Pancreas (tissue), 10 donors: ENCODE measurements at places on chromosomes 13 and 19. TPM values are rescaled to one million over a fixed set of nuclear protein-coding genes. Genes with fewer than 3 reads are reported as not detected.

DNA sequence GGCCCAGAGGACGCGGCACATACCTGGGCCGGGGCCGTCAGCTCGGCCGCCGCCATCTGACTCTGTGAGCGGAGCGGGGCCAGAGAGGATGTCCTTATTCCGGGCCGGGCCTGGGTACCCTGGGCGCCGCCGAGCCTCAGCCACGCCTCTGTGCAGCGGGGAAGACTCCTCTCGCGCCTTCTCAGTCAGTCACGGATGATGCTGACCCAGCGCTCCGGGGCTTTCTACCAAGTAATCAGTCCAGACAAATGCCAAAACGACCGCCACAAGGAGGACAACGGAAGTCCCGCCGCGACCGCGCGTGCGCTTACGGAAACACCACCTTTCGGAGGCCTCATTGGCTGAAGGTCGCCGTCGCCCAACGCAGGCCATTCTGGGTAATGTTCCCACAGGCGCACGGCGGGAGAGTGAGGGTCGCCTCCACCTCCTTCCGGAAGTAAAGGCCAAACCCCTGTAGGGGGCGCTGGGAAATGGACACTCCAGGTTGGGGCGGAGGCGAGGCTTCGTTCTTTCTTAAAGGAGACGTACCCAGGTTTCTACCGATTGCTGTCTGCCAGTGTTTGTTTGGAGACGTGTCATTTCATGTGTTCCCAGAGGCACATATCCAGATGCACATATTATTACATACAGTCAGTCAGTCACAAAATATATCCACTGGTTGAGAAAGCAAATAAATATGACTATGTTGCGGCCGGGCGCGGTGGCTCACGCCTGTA lies at the start of gene ZNF256:
Gene ZNF256, minus strand, starts transcription at position 288 of the 716 bp plus-strand sequence. Its CDS starts 232 bp downstream, at position 56.
- peak; percentile 93 for DNase-seq

DNA sequence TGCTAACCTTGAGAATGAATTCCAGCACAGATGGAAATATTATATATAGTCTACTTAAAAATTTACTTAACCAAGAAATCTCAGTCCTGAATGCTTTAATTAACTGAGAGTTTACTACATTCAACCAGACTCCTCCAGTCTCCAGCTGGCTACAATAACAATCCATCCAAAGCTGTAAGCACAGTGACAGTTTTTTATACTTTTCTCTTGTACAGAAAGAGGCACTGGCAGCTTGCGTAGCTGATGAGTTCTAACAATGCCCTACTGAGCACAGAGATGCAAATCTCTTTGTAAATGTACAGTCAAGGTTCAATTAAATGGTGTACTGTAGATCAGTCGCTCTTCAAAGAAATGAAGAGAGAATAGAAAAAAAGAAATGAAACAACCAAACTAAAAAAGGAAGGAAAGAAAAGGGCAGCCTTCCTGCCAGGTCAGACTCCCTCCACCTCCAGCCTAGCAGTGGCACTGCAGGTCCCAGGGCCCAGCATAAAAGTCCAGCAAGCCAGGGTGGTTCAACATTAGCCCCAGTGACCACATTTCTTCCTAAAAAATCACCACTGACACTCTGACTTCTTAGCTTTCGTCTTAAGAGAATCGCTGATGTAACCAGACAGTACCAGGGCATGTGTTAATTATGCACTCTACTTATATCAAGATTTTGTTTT lies 88.4 kb downstream of the SACS start:
- DNase-seq = no peak

GRCh38 chr19:35882114-35882832 lies 13.9 kb downstream of the APLP1 start:
- DNase-seq = no peak

KRI1 gene
- total RNA-seq = 8.0 TPM

DNA sequence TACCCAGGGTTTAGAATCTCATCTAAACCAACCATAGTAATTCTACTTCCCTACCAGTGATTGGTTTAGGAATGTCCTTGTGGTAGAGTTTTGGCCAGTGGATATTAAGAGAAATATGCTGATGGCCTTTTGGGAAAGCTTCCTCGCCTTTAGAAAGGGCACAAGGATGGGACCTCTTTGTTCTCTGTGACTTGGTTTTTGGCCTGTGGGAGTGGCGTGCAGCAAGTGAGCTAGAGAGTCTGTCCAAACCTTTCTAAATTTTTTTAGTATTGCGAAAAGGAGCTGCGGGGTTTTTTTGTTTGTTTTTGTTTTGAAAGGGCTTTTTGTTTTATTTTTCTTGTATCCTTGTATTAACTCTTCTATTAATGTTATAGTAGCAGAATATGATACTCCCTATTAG lies 20.6 kb downstream of the USPL1 start:
- DNase-seq = no peak

- no peak for DNase-seq
Measured at GRCh38 chr13:96684907-96685306, 309.4 kb downstream of the OXGR1 start.

GRCh38 chr19:2984215-2984528 lies 6.8 kb downstream of the TLE6 start:
- no peak for DNase-seq

DNA sequence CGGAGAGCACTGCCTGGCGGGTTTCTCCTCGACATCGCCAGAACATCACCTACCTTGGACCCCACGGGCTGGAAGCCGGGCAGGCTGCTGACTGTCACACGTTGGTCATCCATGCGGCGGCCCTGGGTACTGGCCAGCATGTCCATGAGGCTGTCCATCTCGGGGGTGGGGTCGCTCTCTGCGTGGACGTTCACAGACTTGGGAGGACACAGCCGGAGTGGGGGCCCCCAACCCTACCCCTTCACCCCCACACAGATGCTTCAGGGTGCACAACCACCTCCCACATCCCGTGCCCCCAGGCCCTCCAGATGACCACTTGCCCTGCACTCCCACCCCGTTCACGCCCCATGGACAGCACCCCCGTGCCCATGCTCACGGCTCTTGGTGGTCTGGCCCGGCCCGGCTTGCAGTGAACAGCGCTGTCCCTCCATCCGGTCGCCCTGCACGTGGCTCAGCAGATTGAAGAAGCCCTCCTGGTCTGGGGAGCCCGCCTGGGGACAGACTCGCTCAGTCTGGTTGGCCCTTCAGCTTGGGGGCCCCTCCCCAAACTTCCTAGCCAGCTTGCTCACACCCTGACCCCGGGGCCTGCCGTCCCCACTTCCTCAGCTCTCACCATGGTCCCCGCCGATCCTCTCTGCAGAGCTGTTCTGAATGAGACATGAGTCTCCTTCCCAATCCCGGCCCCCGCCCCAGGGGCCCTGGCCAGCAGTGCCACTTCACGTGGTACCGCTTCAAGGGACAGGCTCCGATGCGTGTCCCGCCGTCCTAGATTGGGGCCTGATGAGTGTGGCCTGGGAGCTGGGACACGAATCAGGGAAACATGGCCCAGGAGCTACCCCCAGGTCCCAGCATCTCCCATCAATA lies 947 bp downstream of the PCP2 start:
- peak; percentile 83 for DNase-seq

C2CD4C gene
- 1.3 TPM for total RNA-seq

DNA sequence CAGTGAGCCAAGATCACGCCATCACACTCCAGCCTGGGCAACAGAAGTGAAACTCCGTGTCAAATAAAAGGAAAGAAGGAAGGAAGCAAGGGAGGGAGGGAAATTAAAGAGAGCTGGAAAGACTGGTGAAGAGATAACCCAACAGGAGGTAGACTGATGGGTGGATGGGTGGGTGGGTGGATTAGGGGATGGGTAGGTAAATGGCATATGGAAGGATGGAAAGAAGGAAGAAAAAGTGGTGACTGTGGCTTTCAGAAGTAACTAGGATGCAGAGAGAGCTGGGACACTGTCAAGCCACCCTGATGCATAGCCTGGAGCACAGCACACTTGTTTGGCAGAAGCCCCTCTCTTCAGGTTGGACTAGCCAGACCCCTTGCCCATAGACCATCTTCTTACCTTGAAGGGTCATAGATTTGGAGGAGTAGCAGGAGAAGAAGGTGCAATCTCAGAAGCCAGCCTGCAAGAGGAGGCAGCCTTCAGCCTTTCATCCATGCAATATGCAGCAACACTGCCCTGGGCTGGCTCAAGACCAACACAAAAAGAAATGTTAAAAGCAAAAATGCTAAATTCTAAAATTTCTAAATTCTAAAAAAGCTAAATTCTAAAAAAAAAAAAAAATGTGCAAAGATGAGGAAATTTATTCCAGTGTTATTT lies 5.1 kb downstream of the IQCN start:
- DNase-seq = no peak

GRCh38 chr19:2949939-2950285 lies 5.1 kb upstream of the ZNF77 start:
- DNase-seq = no peak

DNA sequence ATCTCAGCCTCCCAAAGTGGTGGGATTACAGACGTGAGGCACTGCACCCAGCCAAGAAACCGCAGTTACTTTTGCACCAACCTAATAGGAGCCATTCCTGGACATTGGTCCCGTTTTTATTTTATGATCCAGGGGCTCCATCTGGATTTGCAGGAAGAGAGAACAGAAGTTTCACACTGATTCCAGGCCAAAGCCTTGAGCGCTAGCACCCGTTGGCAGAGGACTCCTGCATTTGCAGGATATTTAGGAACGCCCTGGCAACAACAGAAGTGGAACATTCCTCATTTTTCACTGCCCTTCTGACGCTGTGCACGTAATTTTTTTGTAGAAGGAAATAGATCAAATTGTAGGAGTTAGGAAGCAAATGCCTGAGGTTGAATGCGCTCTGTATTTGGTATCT lies 11.7 kb upstream of the SULT2A1 start:
- no peak for DNase-seq

F10 gene
- 1.9 TPM for total RNA-seq

- DNase-seq = no peak
Measured at GRCh38 chr13:33536601-33537000, 251.0 kb upstream of the STARD13 start.

LHB gene
- total RNA-seq = 0.98 TPM

OBI1 gene
- total RNA-seq = 4.1 TPM

GRCh38 chr13:94956417-94957110 lies 244.2 kb upstream of the SOX21 start:
- no peak for DNase-seq

- no peak for DNase-seq
Measured at GRCh38 chr13:21619633-21620220, 15.8 kb upstream of the MICU2 start.

DNA sequence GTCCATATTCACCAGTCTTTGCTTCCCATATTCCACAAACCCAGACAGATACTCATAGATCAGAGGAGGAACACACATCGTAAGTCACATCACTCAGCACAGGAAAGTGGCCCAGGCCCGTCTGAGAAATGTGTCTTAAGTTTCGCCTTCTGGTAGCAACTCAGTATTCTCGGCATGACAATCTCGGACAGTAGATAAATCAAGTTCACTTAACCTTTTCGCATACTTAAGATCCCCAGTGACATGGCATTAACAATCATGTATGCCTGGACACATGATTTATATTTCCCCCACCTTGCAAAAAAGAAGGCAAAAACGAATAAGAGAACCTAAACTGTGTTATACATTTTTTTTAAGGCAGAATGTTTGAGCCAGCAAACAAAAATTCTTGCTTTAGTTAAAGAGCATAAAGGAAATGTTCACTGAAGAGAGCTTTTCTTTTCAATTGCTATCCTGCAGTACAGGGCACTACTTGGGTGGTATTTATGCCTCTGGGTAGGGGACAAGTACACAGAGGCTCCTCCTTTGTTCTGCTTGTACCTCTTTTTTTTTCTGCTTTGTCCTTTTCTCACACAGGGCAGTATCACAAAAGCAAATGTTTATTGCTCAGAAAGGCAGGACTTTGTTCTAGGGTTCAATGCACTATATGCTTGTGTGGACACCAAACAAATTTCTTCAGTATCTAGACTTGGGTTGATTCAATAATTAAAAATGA lies 360.6 kb downstream of the TDRD3 start:
- DNase-seq = no peak

PEX11G gene
- 2.0 TPM for total RNA-seq

DNA sequence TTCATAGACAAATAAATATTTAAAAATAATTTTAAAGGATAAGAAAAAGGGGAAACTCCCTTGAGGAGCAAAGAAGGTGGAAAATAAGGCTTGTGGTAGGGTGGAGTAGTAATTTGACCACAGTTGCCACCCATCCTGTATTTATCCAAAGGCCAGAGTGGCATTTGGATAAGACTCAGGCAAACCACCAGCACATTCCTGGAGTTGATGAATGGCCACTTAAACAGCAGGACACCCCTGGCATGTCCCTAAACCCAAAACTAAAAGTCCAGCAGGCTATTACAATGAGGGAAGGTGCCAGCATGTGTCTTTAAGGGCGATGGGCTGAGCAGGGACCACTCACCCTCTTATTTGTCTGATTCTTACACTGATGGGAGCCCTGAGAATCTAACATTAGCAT lies 9.8 kb upstream of the FRY start:
- no peak for DNase-seq

- DNase-seq = peak; percentile 51
Measured at GRCh38 chr13:40116008-40116407, 460.5 kb downstream of the COG6 start.

GRCh38 chr19:10262771-10263170 lies 8.1 kb upstream of the ICAM1 start:
- DNase-seq = no peak

DNA sequence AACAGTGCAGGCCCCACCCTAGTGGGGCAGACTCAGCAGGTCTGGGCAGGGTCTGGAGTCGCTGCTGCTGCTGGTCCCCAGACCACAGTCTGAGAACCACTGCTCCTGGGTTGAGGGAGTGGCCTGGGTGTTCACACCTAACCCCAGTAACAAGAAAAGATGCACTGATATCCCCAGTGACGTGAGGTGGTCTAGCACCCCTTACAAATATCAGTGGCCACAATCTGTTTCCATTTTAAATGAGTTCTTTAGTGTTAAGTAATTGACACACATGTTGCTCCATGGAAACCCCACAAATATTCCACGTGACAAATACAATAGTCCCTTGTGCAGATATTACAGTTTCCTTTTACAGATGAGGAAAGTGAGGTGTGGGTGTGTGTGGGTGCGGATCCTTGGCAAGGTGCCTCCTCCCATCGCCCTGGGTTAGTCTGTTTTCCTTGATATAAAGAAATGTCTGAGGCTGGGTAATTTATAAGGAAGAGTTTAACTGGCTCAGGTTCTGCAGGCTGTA lies 96.3 kb upstream of the GPR183 start:
- DNase-seq = no peak

DNA sequence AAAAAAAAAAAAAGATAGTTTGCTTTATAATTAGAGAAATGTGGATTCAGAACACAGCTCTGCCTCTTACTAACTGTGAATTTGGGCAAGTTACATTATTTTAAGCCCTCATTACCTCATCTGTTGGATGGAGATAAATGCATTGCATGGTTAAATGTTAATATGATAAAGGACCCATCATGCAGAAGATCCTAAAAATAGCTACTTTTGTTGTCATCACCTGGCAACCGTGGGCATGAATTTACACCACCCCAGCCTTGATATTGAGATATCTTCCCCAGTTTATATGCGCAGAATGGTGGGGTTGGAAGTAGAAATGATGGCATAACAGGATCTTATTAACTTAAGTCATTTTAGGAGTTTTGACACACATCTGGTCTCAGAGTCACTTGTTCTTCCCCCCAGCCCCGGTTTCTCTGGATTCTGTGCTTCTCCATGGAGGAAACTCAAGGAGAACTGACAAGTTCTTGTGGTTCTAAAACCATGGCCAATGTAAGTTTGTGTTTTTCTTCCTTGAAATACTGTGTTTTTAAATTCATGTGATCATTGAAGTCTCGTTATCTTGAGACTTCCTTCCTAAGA lies 8.9 kb downstream of the ZNF546 start:
- no peak for DNase-seq
